ENCODE measurements at places on chromosomes 5 and 9.

GRCh38 chr5:142769251-142769792 is 855 bp upstream of the ARHGAP26 start:
- peak; percentile 35 for DNase-seq

GRCh38 chr9:35906923-35907699 is 1.1 kb downstream of the HRCT1 start:
- no peak for DNase-seq

- DNase-seq = no peak
Measured at GRCh38 chr5:9653811-9654210, 23.7 kb upstream of the TAS2R1 start.

DNA sequence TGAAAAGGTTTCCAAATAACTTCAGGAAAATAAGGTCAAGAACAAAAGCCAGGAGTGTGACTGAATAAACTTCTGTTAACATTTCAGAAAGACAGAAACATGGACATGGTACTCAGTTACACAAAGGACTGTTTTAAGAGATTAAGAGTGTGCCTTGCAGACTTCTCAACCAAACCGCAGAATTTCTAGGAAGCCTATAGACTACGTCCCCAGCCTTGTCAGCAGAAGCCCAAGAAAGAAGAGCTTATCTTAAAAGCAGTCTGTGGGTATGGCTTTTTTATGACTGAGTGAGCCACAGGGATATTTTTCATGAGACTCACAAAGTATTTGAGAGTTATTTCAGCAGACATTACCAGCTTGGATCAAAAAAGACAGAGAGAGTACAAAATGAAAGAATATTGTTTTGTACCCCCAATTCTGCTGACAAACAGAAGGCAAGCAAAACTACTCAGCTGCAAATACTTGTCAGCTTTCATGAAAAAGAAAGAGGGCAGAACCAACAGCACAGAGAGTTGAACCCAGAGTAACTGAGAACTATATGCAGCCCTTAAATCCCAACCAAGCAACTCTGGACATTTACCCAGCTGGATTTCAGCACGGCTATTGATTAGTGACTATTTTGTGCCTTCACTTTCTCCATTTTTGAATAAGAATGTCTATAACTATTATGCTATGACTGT is 711.0 kb upstream of the CTNND2 start:
- no peak for DNase-seq

DNA sequence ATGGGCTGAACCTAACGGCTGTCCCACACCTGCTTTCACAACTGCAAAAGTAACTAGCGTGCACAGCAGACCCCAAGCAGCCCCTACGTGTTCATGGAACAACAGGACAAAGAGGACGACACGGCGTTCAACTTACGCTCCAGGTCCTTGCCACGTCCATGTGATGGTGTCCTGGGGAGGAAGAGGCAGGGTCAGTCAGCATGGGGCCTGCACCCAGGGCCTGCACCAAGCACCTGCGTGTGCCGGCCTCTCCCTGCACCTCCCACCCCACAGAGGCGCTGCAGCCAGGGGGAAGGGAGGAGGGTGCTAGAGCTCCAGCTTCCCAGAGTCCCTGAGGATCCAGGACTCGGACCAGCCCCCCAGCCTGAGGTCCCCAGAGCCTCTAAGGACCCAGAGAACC is 35.6 kb upstream of the SLC6A3 start:
- no peak for DNase-seq

DNA sequence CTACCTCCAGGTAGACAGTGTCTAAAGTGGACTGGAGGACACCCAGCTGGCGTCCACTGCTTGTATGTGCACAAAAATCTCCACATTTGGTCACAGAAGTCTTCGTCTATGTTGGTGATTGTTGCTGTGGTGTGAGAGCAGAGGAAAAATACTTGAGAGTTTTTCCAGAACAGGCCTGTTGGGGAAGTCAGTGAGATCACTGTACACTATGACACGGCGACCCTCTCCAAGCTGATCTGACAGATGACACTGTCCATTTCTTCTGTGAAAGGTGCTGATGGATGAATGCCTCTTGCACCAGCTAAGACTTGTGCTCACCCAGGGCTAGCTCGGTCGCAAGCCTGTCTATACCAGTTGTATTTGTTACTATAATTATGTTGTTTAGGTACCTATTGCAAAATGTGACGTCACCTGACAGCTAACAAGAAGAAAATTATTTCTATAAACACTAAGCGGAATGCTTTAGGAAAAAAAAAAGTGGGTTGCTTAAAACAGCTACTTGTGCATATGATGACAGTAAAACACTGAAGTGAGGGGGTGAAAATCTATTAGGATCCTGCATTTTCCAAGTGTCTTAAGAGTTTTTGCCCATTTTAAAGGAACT is 142.3 kb downstream of the ROR2 start:
- no peak for DNase-seq

DNA sequence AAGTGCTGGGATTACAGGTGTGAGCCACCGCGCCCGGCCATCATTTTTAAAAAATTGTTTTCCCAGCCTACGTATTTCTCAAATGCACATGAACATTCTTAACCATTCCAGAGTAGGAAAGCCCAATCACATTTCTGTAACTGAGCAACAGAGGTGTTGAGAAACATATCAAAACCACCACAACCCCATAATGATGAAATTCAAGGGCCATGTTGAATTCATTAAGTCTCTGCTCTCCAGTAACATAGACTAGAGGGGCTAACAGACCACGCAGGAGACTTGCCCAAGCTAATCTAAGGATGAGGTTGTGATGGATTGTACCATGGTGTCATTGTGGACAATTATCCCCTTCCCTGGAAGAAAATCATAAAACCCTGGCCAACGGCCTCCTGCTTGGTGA is 52.9 kb downstream of the MYO10 start:
- DNase-seq = no peak

DNA sequence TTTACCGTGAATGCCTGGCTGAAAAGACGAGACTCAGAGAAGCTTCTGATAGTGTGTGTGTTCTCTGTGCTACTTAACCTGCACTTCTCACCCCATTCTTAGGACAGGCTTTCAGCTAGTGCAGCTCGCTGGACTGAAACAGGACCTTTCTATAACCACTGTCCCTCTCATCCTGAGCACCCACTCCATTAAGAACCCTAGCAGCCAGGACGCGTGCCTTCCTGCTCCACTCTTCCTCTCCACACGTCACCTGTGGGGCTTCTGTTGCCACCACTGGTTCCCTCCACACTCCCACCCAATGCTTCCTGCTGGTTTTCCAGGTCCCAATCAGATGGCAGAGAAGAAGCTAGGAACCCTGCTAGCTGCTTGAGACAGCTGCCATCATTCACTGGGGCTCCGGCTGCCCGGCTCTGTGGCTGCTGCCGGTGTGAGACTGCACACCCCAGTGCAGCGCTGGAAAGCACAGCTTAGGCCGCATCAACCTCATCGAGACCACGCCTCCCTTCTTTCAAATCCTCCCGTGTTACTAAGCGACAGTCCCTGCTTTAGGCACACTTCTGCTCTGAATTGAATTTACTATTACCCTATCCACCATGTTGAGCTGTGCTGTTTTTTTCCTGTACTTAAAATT is 44.0 kb downstream of the RNF130 start:
- DNase-seq = no peak

DNA sequence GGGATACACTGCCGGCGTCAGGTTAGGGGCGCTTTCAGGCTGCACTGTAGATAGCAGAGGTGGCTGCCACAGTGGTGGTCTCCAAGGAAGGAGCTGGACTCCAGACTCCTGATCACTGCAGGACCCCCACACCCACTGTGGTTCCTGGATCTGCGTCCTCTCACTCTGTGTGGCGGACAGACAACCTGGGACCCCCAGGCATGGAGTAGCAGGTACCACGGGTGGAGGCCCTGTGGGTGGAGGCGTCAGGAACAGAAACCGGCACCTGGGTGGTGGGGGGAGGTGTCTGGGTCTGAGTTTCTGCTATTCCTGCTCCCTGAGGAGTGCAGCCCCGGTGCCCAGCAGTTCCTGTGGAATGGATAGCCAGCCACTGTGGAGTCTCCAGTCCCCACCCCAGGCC is 75.1 kb upstream of the PCAT7 start:
- DNase-seq = no peak

- no peak for DNase-seq
Measured at GRCh38 chr5:170499621-170500020, 4.2 kb upstream of the KCNIP1 start.

DNA sequence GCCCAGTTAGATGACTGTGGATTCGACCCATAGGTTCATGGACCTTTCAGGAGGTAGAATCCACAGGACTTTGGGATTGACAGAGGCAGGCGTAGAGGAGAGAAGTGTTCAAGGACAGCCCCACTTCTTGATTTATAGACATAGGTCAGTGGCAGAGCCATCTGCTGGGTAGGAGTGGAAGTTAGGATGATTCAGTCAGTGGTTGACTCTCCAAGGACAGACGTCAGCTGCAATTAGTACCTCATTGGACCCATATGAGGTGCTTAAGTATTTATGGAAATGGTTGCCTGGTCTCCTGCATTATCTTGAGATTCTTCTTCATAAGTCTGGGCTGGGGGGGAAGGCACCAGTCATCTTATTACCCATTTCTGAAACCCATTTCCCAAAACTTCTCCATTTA is 70.9 kb downstream of the SH3RF2 start:
- peak; percentile 60 for DNase-seq

DNA sequence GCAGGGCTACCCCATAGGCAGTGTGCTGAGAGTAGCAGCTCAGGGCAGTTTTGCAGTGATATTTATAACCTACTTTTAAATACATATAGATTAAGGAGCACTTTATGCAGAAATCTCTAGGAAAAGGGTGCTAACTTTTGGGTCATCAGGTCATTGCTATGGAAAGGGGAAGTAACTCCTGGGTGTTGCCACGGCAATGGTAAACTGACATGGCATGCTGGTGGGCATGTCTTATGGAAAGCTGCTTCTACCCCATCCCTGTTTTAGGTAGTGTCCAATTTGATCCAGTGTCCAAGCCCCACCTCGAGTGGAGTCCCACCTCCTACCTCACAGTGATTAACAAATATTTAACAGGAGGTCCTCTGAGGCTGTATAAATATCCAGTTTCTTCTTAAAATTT is 56.8 kb upstream of the XPA start:
- peak; percentile 24 for DNase-seq

GRCh38 chr5:173582216-173583111 is 34.0 kb downstream of the BOD1 start:
- no peak for DNase-seq

GRCh38 chr9:34809504-34810186 is 99.7 kb upstream of the CCL21 start:
- DNase-seq = no peak

- no peak for DNase-seq
Measured at GRCh38 chr5:15693933-15694332, 194.0 kb downstream of the FBXL7 start.

DNA sequence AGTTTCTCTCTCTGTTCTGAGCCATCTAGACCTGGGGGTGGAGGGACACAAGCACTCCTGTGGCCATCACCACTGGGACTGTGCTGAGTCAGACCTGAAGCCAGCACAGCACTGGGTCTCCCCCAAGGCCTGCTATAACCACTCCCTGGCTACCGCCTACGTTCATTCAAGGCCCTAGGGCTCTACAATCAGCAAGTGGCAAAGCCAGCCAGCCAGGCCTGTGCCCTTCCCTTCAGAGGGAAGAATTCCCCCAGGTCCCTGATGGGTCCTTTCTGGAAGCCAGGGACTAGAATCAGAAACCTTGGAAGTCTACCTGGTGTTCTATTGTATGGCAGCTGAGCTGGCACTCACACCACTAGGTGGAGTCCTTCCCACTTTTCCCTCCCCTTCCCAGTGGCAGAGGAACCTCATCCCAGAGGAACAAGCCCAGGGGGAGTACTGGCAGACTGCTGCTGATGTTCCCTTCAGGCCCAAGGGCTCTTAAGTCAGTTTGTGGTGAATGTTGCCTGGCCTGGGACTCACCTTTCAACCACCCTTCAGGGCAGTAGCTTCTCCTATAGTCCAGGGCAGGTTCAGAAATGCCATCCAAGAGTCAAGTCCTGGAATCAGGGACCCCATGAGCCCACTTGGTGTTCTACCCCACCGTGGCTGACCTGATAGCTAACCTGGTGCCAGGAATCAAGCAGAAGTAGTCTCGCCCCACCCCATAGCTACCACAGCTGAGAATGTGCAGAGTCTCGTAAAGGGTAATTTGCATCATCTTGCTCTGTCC is 20.0 kb downstream of the JMY start:
- no peak for DNase-seq

DNA sequence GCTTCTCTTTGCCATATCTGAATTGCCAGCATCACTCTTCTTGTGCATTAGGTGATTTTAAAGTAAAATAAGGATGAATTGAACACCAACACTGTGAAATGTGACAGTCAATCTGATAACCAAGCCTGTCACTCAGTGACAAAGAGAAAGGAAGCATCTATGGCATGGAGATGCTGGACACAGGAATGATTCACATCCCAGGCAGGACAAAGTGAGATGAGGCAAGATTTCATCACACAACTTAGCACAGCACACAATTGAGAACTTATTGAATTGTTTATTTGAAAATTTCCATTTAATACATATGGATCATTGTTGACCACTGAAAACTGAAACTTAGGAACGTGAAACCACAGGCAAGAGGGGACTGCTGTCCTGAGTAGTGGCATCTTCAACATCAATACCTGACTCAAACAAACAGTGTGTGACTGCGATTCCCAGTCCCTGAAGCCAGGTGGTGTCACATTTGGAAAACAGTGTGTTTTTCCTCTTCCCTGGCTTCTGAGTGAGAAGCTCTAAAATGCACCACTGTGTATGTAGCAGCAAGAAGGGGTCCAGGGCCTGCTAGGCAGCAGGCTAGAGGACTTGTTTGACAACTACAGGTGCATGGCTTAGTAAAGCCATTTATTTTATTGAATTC is 10.7 kb downstream of the GAPT start:
- no peak for DNase-seq

GRCh38 chr5:5348135-5348534 is 74.3 kb upstream of the ICE1 start:
- peak; percentile 51 for DNase-seq

DNA sequence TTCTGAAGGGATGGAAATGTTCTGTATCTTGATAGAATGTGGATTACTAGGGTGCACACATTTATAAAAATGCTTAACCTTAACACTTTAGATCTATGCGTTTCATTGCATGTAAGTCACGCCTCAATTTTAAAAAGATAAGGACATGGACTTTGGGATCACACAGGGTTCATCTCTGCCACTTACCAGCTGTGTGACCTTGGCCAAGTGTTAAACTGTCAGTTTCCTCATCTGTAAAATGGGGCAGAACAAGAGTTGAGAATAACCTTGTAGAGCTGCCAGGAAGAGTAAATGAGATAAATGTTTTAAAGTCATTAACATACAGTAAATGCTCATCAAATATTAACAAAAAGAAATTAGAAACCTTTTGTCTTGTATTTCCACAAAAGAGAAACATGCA is 53.5 kb downstream of the NR6A1 start:
- DNase-seq = no peak

- DNase-seq = no peak
Measured at GRCh38 chr5:12659686-12660085, 755.4 kb upstream of the CTNND2 start.
